ENCODE measurements at places on chromosomes 5 and 9.

DNA sequence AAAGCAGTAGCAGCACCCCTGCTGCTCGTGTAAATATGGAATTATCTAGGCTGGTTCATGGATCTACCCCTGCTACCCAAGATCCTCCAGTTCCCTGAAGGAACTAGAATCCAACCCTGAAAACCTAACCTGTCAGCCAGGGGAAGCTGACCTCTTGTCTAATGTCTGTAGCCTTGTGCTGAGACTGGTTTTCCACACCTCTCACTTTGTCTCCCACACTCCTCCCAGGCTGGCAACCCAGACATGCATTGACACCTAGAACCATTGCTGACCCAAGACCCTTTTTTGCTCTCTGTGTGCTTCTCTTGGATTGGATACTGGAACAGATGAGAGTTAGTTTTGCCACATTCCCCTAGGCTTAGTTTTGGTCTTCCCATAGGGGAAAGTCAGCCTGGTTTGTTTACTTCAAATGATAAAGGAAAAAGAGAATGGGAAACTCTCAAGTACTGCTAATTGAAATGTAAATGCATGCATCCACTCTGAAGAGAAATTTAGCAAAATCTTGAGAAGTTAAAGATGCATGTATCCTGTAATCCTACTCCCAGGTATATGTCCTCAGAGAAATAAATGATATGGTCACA is 36.6 kb upstream of the NR4A3 start:
- no peak for DNase-seq

- DNase-seq, result no peak
Observed at GRCh38 chr5:31106691-31107090, 86.8 kb upstream of the CDH6 start.

DNA sequence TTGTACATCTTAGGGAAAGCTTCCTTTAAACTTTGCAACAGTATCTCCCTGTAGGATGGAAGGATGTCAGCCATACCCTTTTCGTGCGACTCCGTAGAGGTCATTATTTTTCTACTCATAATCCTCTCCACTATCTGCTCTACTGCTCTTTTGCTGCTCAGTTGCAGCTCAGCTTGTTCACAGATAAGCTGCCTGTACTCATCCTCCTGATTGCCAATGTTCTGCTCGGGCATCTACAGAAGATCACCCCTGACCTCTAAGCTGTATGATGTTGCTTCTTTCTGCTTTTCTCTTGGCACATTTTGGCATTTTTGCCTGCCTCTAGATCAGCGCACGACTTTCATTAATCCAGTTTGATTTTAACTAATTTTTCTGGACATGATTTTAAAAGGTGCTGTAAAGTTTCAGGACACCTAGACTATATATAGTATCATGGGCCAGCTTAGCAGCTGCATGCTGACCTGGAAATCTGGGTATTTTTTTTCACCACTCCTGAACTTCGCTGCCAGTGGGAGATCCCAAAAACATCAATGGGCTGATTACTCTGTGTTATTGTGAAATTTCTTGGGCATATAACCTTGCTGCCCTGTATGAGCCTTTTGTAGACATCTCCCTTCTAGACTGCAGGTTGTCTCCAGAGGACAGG is 131.2 kb upstream of the ZNF608 start:
- no peak for DNase-seq

GRCh38 chr9:13786131-13786530 is 506.6 kb upstream of the MPDZ start:
- DNase-seq, result peak; percentile 50

GRCh38 chr9:83533296-83533695 is 4.9 kb downstream of the FRMD3 start:
- no peak for DNase-seq

DNA sequence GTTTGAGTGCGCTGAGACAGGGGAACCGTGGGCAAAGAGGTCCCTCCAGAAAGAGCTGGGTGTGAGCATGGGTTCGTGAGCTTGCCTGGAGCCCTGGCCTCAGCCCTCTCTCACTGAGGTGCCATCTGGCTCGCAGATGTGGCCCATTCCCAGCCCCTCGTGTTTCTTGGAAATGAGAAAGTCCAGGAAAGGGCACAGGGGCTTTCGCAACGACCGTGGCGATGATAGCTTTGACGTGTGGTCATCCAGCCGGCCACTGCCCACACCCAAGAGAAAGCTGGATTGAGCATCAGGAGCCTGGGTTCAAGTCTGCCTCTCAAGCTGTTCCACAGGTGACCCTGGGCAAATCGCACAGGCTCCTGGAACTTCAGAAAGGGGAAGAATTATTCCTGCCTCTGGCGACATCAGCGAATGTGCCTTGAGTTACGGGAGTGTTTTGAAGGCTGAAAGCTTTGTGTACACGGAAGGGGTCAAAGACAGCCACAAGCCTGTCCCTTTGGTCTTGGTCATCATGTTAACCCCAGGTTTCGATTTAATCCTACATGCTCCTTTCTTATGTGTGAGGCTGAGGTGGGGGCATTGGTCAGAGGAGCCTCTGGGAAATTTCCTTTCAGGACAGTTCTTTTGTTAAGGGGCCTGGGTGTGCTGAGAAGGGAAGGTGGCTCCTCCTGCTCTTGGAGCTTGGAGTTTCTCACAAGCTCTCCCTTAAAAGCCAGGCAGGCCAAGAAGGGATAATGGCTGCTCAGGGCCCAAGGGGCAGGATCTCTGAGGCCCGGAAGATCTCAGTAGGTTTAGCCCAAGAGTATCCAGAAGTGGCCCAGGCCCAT is 41.7 kb upstream of the IL17B start:
- peak; percentile 4 for DNase-seq
